ENCODE measurements at places on chromosomes 7 and 10. TPM values are rescaled to one million over a fixed set of nuclear protein-coding genes. Genes with fewer than 3 reads are reported as not detected.

DNA sequence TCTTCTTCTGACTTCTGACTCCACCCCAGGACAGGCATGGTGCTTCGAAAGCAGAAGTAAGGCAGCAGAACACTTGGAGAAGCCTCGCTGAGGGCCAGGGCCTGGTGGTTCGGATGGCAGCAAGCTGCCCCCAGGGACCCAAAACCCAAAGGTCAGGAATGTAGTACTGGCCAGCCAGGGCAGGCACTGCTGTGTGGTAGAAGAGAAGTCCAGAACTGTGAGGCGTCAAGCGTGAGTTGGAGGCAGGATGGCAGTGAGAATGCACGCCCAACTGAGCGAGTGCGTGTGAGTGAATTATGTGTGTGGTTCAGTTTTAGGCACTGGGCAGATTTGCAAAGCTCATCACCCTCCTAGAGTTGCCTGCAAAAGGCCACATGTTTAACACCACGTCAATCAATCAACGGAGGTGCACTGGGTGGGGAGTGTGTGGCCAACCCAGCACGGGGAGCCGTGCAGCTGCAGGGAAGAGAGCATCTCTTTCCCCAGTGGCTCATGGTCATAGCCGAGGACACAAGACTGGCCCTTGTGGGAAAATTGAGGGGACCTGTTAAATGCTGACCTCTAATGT, 144.3 kb downstream of the KCNMA1 start:
- H3K27ac ChIP-seq: no peak overlapping the region
- H3K4me1 ChIP-seq: no peaks in the 10 kb centered on the region
- H3K4me3 ChIP-seq: no peak overlapping the region

GRCh38 chr7:1968397-1969111, 264.2 kb downstream of the MAD1L1 start:
- H3K27me3 ChIP-seq: no peaks in the 10 kb centered on the region
- no peaks in the 10 kb centered on the region for H3K4me1 ChIP-seq
- no peak overlapping the region for H3K4me3 ChIP-seq
- DNase-seq: no peak
- no peaks in the 10 kb centered on the region for H3K36me3 ChIP-seq

GRCh38 chr10:95664543-95664942, 8.0 kb upstream of the ALDH18A1 start:
- H3K27ac ChIP-seq: no peak overlapping the region
- no peak overlapping the region for H3K4me3 ChIP-seq
- no peaks in the 10 kb centered on the region for H3K4me1 ChIP-seq
- no peaks in the 10 kb centered on the region for H3K27me3 ChIP-seq
- no peak for DNase-seq

DNA sequence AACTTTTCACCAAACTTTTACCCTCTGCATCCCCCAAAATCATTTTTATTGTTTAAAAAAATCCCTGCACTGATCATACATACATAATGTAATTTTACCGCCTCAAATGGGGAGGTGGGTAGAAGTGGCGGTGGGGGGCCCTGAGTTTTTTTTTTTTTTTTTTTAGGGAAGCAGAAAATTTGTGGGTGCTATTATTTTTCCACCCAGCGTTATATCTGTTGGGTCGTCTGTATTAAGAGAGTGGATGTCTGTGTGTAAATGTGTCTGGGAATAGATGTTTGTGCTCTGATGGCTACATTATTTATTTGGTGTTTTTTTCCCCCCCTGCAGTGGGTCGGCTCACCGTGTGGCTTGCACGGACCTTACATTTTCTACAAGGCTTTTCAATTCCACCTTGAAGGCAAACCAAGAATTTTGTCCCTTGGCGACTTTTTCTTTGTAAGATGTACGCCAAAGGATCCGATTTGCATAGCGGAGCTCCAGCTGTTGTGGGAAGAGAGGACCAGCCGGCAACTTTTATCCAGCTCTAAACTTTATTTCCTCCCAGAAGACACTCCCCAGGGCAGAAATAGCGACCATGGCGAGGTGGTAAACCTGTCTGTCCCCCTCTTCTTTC, 438 bp downstream of the ARID5B start:
- no peaks in the 10 kb centered on the region for H3K36me3 ChIP-seq
- peaks cover 36% of the 10 kb centered on the region for H3K4me1 ChIP-seq
- H3K27ac ChIP-seq: peak overlapping the region; percentile 92
- H3K27me3 ChIP-seq: no peaks in the 10 kb centered on the region

Gene SLC13A1
- total RNA-seq: not detected

Measured in naive thymus-derived CD4-positive, alpha-beta T cell (primary cell).